ENCODE measurements at places on chromosomes 12 and 14.

DNA sequence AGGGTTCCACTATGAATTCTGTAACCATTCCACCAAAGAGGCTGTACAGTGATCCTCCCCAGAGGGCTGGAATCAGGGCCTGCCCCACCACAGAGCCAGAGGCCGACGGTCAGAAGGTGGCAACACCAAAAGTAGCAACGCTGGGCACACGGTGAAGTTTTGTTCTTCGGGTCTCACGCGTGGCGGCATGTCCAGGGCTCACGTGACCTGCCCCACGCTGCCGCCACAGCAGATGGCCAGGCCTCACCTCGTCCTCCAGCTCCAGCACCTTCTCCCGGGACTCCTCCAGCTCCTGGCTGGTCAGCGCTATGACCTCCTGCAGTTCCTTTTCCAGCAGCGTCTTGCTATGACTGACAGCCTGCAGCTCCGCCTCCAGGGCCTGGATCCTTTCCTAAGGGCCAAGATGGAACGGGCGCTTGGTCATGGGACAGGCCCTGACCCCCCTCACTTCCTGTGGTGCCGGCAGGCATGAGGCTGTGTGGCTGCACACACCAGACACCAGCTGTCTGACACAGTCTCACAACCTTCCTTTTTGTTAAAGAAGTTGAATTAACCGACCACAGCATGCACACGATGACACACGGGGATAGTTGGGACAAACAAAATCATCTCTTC lies 22.4 kb upstream of the ANKLE2 start:
- DNase-seq, result no peak

- DNase-seq, result no peak
Observed at GRCh38 chr14:36478782-36479181, 41.2 kb downstream of the NKX2-1 start.

DNA sequence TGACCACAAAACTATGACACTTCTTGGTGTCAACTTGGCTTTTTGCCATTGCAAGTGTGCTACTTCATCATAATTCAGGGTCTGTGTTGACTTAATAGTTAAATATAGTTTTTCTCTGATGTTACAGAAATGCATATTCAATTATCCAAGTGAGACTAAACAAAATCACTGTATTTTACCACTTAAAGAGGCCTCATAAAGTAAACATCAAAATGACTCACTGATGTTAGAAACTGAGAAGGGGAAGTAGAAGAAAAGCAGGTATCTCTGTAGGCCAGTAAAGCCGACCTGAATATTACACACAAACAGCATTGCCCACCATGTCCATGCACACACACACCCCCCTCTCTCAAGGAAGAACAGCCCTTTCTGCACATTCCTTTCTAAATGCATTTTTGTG lies 55.4 kb downstream of the RPAP3 start:
- no peak for DNase-seq

DNA sequence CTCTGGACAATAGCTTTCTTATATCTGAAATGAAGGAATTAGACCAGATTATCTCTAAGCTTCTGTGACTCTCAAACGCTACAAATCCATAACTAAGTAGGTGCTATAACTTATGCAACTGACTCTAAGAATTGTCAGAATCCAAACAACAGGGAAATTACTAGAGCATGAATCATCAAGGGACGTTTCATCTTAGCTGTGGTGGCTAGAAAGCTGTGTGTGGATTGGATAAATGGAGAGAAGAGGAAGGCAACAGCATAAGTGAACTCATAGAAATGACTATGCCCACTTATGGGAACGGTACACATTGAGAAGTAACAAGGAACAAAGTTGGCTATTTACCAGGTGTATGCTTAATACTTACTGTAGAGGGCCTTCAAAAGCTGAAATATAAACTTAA lies 96.0 kb upstream of the NEDD1 start:
- no peak for DNase-seq

- DNase-seq, result no peak
Observed at GRCh38 chr14:96582411-96582961, 80.3 kb downstream of the PAPOLA start.

GRCh38 chr12:103997286-103997900 lies 31.7 kb downstream of the TDG start:
- no peak for DNase-seq

- no peak for DNase-seq
Observed at GRCh38 chr12:53564278-53564677, 57.0 kb upstream of the NPFF start.

GRCh38 chr12:70598467-70599193 lies 38.6 kb downstream of the PTPRB start:
- DNase-seq, result no peak

- no peak for DNase-seq
Observed at GRCh38 chr14:64630778-64631177, 73.4 kb upstream of the PLEKHG3 start.

GRCh38 chr12:3203713-3204112 lies 126.5 kb downstream of the TSPAN9 start:
- DNase-seq, result no peak

DNA sequence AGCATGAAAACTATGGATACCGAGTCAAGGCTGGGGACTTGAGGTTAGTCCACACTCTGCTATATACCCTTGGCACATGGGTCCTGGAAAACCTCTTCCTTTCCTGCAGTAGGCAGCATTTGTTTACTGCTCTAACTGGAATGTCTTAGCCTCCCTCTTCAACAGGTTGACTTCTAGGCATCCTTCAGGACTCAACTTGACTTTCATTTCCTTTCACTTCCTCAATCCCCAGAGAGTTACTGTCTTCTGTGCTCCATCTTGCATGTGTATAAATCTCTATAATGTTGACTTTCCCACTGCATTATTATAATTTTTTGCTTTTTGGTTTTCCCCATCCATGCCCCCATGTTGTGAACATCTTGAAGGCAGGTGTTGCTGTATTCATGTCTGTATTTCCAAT lies 107.9 kb downstream of the VRK1 start:
- no peak for DNase-seq

- no peak for DNase-seq
Observed at GRCh38 chr14:93430315-93431035, at the start of gene UNC79. Gene UNC79 (plus strand): TSS chr14:93430939. CDS start chr14:93431030, 91 bp downstream.

DNA sequence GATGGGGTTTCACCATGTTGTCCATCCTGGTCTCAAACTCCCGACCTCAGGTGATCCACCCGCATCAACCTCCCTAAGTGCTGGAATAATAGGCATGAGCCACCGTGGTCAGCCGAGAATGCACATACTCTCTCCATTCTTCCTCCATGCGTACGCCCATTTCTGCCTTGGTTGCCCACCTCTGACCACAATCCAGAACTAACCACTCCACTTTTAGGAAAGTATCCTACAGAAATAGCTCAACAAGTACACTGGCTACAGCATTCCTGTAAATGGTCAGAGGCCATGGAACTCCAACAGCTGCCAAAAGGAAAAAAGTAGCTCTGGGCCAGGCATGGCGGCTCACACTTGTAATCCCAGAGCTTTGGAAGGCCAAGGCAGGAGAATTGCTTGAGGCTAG lies 60.7 kb downstream of the IRF2BPL start:
- no peak for DNase-seq

DNA sequence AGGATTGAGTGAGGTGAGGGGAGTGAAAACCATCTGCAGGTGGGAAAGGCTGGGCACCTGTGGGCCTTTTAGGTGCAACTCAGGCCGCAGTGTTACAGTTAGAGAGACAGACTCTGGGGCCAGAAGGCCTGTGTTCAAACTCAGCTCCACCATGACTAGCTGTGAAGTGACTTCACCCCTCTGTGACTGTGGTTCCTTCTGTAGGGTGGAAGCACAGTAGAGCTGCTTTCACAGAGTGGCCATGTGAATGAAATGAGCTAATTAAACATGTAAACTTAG lies 25.0 kb downstream of the RBM19 start:
- no peak for DNase-seq

- peak; percentile 6 for DNase-seq
Observed at GRCh38 chr14:106094654-106095189, 568.3 kb downstream of the TMEM121 start.

- no peak for DNase-seq
Observed at GRCh38 chr12:59452259-59452658, 143.6 kb upstream of the SLC16A7 start.

- no peak for DNase-seq
Observed at GRCh38 chr12:1668833-1669543, 21.9 kb upstream of the ADIPOR2 start.

- no peak for DNase-seq
Observed at GRCh38 chr12:124753228-124753591, 110.5 kb downstream of the SCARB1 start.

GRCh38 chr14:89296281-89296745 lies 120.7 kb downstream of the FOXN3 start:
- DNase-seq, result no peak

GRCh38 chr14:90062127-90062794 lies 467 bp downstream of the KCNK13 start:
- DNase-seq, result peak; percentile 56

DNA sequence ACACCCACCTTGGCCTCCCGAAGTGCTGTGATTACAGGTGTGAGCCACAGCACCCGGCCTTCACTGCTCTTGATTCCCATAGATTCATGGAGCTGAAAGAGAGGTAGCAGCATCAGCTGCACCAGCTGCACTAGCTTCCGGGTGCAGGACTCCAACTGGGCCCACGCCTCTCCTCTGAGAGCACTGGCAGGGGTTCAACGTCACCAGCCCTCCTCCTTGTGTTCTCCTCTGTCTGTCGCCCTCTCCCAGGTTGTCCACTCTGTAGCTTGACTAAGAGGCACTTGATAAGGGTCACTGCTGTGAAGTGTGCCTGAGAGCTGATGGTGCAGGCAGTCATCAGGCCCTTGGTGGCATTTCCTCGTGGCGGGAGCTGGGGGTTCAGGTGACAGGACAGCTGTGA lies 28.3 kb downstream of the MLXIP start:
- no peak for DNase-seq

- no peak for DNase-seq
Observed at GRCh38 chr12:25692115-25693035, 139.3 kb upstream of the LMNTD1 start.

- DNase-seq, result no peak
Observed at GRCh38 chr14:104393898-104394381, 185.6 kb upstream of the C14orf180 start.

- no peak for DNase-seq
Observed at GRCh38 chr12:127074161-127074560, 1192.8 kb upstream of the TMEM132C start.

GRCh38 chr12:128268379-128268995 lies 1.5 kb downstream of the TMEM132C start:
- no peak for DNase-seq

DNA sequence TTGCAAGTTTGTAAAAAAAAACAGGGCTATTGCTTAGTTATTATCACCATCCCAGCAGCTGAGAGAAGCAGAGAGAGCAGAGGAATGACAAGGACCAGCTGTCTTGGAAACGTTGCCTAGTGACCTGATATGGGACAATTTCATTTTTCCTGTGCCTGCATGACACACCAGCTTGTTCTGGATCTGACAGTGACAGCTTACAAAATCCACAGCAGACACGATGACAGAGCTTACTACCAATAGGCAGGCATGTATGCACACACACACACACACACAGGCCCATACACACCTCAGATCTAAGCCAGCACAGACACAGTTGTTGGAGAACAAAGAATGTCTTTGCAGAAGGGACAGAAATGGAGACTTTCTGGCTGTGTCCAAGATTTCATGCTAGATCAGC lies 25.4 kb downstream of the HSPB8 start:
- DNase-seq, result no peak

- DNase-seq, result peak; percentile 55
Observed at GRCh38 chr12:113425960-113426453, 3.8 kb downstream of the SDSL start.

DNA sequence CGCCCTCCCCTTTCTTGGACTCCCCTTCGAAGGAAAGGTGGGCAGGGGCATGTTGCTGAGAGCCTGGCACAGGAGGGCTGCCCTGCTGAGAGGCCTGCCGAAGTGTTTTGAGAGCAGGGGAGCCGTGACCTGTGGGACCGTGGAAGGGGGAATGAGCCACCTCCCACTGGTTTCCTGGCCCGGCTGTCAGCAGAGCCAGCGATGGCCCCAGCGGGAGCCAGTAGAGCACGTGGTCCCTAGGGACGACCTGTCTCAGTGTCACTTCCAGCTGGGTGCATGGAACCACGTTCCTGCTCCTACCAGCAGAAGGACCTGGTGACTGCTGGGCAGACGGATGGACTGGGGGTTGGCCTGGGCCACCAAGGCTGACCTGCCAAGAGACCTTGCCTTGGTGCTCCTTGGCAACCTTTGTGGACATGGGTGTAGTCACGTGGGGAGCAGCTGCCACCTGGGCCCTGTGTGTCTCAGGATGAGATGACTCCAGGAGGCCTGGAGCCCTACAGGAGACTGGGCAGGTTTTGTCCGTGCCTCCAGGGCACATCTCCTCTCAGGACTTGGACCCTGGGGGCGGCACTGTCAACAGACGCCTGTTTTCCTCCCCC lies 34.6 kb downstream of the BEGAIN start:
- no peak for DNase-seq

GRCh38 chr12:116934908-116935705 lies 24.4 kb downstream of the FBXW8 start:
- no peak for DNase-seq

- no peak for DNase-seq
Observed at GRCh38 chr14:29652571-29652970, 275.1 kb downstream of the PRKD1 start.

GRCh38 chr12:9773216-9773877 lies 12.6 kb upstream of the CD69 start:
- DNase-seq, result no peak

DNA sequence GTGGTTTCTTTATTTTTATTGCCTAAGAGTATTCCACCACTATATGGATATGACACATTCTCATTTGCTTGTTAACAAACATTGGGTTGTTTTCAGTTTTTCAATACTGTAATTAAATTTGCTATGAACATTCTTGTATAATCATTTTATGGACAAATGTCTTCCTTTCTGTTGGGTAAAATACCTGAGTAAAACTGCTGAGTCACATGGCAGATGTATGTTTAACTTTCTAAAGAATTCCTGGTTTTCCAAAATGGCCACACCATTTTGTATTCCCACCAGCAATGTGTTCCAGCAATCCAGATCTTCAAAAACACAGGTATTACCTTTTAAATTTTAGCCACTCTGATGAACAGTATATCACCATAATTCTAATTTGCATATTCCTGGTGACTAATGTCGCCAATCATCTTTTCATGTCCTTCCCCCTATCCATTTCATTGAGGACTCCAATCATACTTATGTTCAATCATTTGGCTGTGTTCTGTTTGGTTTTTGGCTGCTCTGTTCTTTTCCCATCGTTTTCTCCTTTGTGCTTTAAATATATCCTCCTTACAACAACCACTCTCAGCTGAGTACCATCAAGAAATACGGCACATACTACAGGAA lies 36.0 kb downstream of the CDK17 start:
- no peak for DNase-seq

DNA sequence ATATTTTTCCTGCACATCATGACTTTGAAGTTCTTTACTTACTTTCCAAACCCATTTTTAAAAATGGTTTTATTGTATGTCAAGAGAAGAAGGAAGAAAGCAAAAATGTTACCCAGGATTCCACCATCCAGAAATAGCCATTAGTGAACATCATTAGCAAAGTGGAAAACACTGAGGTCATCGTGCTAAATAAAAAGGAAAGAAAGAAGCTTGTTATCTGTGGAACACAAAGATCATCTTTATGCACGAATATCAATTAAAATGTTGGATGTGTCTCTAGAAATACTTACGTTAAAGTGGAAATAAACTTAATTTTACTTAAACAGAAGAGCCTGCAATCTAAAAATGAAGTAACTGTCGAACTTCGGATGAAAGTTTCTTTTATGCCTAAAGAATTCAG lies 27.3 kb downstream of the SFSWAP start:
- DNase-seq, result no peak

- no peak for DNase-seq
Observed at GRCh38 chr14:31945701-31946100, 131.4 kb upstream of the ARHGAP5 start.

GRCh38 chr12:132444957-132445883 lies 44.7 kb upstream of the FBRSL1 start:
- DNase-seq, result peak; percentile 85

- no peak for DNase-seq
Observed at GRCh38 chr12:57687862-57688261, 6.1 kb upstream of the OS9 start.
